Stimulated activated CD8-positive, alpha-beta memory T cell treated with anti-CD3 and anti-CD28 coated beads, Interleukin-4, amount 100 ng/mL, for 1 hour (primary cell): ENCODE measurements at places on chromosomes 11 and 22.

GRCh38 chr11:17790453-17790852, 55.9 kb downstream of the KCNC1 start:
- no peak for DNase-seq

DNA sequence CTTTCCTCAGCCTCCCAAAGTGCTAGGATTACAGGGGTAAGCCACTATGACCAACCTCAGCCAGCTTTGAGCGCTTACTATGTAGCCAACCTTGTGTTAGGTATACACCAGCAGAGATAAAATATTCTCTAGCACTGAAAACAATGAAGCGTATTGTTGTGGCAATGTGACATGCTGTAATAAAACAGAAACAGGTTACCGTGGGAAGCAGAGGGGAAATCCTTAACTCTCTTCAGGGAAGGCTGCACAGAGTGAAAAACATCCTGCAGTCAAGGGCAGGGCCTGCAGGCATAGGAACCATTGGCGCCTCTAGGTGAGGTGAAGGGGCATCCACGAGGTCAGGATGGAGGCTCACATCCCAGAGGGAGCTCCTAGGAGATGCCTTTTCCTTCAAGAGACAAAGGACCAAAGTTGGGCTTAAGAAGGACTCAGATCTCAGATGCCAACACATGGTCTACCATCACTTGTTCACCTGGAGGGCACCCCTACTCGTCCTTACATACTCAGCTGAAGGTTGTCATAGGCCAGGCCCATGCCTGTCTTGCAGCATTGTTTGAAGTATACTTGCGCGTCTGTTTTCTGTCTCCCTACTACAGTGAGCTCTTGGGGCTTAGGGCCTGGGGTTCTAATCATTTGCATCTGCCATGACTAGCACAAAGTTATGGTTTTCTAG, 8.0 kb downstream of the POLD4 start:
- no peak for DNase-seq

GRCh38 chr11:80613655-80614054, 1172.8 kb upstream of the TENM4 start:
- no peak for DNase-seq

DNA sequence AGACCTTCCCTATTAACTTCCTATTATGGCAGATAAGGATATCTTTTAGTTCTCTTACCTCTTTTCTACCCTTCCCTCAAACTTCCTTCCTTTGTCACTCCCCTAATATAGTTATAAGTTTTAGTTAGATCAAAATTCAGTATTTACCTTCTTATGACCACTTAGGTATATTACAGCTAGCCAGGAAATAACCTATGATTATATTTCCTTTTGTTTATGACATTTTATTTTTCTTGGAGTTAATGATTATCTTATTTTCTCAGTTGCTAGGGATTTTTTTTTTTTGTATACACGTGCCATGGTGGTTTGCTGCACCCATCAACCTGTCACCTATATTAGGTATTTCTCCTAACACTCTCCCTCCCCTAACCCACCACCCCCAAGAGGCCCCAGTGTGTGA, 88.2 kb upstream of the ZBED5 start:
- DNase-seq, result no peak

DNA sequence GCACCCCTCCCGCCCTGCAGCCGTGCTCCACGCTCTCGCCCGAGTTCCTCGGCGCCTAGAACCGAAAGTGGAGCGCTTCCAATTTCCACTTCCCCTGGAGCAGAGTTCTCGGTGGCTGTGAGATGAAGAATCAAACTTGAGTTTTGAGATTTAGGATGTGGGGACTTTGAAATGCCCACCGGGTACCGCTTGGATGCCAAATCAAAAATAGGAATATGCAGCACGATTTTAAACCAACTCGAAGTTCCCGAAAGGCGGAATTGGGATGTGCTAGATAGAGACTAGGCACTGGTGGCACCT, 569 bp downstream of the POLA2 start:
- no peak for DNase-seq

- DNase-seq, result no peak
These were observed 26.7 kb downstream of the ALG8 start for GRCh38 chr11:78112582-78113275.

DNA sequence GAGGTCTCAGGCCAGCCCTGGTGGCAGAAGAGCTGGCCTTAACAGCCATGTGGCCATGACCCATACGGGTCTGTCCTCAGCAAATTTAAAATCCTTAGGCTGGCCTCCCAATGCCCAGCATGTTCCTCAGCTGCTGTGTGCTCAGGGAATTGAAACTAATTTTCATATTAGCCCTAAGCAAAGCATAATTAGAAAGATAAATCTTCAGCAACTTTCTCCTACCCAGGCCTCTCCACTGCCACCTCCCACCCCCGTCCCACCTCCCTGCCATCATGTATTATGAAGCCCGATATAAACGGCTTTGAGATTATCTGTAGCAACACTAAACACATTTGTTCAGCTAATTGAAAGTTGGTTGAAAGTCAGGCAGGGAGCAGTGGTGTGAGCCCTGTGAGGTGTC, 178.8 kb upstream of the NTM start:
- no peak for DNase-seq

GRCh38 chr11:45843158-45843924, 3.9 kb upstream of the CRY2 start:
- DNase-seq, result peak; percentile 76

DNA sequence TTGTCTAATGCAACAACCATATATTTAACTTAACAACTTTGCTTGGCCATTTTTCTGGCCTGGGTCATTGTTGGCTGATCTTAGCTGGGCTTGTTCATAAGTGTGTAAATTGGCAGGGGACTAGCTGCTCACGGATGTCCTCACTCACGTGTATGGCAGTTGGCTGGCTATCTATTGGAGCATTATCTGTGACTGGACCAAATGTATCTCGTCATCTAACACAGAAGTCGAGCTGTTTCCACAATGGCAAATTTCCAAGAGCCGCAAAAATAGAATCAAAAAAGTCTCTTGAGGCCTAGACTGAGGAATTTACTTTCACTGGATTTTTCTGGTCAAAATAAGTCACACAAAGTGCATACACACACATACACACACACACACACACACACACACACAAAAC, 893.3 kb downstream of the FAM181B start:
- no peak for DNase-seq
